ENCODE measurements at places on chromosomes 12 and 14.

DNA sequence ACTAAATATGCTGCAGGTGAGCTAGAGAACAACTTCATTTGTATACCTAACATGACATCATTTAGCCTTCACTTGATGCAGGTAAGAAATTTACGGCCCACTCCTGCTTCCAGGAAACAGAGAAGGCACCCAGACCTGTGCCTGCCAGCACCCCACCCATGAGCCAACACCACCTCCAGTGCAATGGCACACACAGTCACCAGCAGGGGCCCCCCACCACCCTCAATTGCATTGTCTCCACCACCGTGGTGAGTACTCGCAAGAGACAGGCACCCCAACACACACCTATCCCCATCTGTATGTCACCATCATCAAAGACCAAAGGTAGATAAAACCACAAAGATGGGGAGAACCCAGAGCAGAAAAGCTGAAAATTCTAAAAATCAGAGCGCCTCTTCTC is 107.6 kb downstream of the KLHL28 start:
- no peak for DNase-seq

GRCh38 chr12:97097734-97098133 is 190.7 kb downstream of the NEDD1 start:
- no peak for DNase-seq

- DNase-seq = no peak
Measured at GRCh38 chr14:106039400-106039799, 513.0 kb downstream of the TMEM121 start.

DNA sequence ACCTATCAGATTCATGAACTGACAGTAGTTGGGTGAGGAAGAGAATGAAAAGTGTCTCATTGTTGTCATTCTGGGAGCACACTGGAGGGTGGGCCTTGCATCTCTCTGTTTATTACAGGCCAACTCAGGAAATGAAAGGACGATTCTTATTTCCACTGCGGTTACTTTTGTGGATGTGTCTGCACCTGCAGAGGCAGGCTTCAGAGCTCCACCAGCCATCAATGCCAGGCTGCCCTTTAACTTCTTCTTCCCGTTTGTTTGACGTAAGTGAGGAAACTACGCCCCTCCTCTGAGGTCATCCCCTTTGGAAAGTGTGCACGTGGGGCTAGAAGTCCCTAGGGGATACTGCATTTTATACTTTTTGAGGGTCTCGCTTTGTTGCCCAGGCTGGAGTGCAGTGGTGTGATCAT is 33.7 kb downstream of the TCTN1 start:
- DNase-seq = no peak

DNA sequence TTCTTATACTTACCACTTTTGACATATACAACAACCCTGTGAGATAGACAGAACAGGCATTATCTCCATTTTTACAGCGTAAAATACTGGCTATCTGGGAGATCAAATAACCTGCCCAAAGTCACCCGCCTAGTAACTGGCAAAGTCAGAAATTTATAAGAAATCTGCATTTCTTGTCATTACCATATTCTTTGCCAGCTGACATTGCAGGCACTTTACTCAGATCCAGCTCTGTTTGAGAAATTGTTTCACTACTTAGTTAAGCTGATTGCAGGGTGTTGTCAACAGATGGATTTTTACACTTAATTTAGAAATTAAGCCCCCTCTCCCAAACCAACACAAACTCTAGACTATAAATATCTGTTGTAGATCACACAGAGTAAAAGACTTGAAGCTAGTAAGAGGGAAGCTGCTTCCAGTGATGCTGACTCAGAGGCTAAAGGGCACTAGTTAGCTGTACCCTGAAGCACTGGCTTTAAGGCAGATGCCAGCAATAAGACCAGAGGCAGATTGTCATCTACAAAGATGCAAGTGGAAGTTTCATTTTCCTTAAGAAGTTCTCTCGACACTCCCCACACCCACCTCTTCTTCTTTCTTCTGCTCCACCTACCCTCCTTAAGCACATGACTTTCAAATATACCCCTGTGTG is 153.1 kb downstream of the ANO6 start:
- no peak for DNase-seq

- no peak for DNase-seq
Measured at GRCh38 chr12:124413401-124413800, 118.5 kb downstream of the RFLNA start.

- no peak for DNase-seq
Measured at GRCh38 chr12:5060958-5061357, 17.3 kb downstream of the KCNA5 start.
